ENCODE measurements at places on chromosomes 1 and 21. TPM values are rescaled to one million over a fixed set of nuclear protein-coding genes. Genes with fewer than 3 reads are reported as not detected.

The TMCO2 gene
- not detected for total RNA-seq

The DCST1 gene
- not detected for total RNA-seq

The RPS6KC1 gene
- total RNA-seq: 14.5 TPM

The SLC1A7 gene
- total RNA-seq: not detected

The SPATA46 gene
- not detected for total RNA-seq

The RIT1 gene
- total RNA-seq: 23.5 TPM

The CHD1L gene
- total RNA-seq: 33.0 TPM
